ENCODE measurements at places on chromosomes 12 and 14. TPM values are rescaled to one million over a fixed set of nuclear protein-coding genes. Genes with fewer than 3 reads are reported as not detected.
A peak's percentile ranks its signal among the peaks of the same experiment; 100 is the strongest.

CCNB1IP1 gene
- 21.2 TPM for total RNA-seq

EML1 gene
- total RNA-seq, result 0.23 TPM

GRCh38 chr12:92055877-92056276, 89.8 kb downstream of the BTG1 start:
- peak; percentile 62 for DNase-seq

KRT85 gene
- not detected for total RNA-seq

- no peak for DNase-seq
Observed at GRCh38 chr14:81952917-81953316, 419.3 kb upstream of the SEL1L start.

GRCh38 chr14:93023802-93024434, 91.8 kb downstream of the ITPK1 start:
- no peak for DNase-seq

DNA sequence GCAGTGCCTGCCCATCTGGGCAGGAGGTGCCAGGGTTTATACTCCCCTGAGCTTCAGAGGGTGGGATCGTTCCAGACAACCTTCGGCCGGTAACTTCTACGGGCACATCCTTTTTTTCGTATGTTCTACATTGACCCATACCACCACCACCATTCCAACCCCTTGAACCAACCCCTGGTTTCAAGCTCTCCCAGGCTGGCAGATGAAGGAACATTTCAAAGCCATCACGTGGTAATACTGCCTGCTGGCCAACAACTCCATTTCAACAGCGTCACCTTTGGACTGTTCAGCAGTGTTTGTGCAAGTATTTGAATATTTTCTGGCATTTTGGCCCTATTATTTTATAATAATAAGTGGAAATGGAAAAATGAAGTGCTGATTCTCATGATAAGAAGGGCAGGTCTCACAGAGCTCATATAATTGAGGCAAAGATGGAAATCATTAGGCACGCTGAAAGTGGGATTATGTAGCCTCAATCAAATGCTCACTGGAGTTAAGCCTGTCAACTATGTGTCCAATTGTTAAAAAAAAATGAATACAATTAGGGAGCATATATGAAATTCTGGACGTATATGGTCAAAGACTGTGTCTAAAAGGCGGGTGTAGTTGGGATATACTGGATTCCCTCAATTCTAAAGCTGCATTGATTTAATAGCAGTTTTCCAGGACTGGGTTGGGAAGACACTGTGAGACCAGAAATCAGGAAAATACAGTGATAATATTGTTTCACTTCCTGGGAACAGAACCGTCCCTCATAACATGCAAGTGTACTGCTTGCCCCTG, 162.1 kb downstream of the ZFP36L1 start:
- no peak for DNase-seq

CNOT2 gene
- 121 TPM for total RNA-seq

GRCh38 chr14:91653451-91653850, 78.4 kb downstream of the CATSPERB start:
- DNase-seq, result no peak

DNA sequence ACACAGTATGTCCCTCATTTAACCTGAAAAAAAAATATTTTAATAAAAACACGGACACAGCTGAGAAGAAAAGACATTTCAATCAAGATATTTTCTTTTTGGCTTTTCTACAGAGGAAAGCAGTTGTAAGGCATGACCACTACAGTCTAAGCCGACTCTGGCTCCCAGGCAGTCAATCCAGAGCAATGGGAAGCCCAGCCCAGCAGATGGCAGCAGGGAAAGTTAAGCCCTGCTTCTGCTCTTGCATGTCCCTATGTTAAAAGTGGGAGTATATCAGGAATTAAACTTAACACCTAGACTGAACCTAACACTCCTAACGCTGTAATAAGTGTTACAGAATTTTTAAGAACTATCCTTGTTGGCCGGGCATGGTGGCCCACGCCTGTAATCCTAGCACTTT, 19.5 kb upstream of the HAL start:
- DNase-seq, result no peak

DNA sequence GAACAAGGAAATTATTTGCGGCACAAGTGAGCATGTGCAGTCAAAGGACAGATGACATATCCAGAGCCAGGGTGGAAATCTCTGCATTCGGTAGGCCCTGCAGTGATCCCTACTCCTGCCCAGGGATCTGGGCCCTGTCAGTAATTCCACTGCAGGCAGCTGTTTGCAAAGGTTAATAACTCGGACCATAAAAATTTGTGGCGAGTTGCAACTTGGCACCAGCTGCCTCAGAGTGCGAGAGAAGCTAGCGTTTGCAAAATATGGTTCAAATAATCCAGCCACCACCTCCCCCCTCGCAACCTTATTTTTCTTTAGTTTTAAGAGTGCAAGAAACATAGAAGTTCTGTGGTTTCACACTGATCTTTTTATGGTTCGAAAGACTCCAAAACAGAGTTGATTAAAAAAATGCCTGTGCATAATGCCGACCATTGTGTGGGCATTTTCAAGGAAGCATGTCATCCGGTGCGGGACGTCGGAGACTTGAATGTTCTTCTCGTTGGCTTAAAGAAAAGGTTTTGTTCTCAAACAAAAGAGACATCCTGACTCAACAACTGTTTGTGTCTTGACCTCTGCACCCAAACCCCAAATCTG, 224.5 kb downstream of the BCL11B start:
- no peak for DNase-seq

KRT73 gene
- 5.7 TPM for total RNA-seq

DNA sequence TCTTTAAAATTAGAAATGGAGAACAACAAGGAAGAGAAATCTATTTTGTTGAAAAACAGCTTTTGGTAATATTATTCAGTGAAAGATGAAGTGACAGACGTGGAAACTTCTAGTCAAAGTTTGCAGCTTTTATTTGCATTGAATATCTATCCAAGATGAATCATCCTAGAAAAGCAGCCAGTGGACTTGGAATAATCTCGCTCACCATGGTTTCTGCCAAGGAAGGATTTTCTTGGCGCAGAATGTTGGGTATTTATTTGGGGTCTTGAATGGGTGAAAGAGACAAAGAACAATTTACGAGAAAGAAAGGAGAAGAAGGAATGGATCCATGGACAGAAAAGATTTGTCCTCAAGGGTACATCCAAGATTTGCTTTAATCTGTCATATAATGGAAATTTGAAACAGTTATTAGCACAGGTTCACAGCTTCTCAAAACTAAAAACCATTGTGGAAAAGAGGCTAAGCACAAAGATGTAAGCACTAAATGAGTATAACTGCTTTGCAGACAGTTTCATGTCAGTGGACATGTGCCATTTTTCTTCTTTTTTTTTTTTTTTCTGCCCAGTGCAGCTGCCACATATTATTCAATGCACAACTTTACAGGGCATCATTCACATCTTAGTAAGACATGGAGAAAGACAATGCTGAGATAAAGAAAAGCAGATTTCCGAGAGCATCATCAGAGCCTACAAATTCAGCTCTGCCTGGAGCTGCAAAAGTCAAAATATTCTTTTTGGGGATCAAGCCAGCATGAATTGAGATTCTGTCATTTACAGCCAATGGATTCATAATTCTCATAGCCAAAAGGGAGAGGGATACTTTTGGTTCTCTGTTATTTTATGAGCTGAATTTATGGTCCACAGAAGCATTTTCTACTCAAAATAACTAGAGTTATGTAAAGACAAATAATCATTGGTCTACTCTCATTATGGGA, 333.7 kb downstream of the DAD1 start:
- no peak for DNase-seq

RTL1 gene
- total RNA-seq, result not detected

GRCh38 chr12:131333136-131333535, 377.8 kb upstream of the SFSWAP start:
- no peak for DNase-seq

SMCO2 gene
- total RNA-seq, result not detected

DNA sequence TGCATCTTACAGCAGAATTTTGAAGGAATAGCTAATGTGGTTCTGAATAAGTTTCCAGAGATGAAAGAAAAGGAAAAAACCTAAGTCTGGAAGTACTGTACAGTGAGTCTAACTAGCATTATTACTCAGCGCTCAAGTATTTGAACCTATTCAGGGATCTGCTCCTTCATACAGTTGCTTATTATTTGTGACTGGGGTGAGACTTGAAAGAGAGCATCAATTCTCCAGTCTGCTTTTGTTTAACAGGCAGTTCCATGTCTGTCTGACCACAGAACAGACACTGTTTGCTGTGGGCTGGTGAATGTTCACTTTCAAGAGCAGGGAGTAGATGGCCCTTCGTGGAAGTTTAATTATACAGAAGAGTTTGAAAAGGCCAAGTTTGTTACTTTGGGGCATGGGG, 9.3 kb downstream of the ETV6 start:
- no peak for DNase-seq

GRCh38 chr14:24674204-24674970, 40.4 kb upstream of the GZMB start:
- DNase-seq, result peak; percentile 73

DNA sequence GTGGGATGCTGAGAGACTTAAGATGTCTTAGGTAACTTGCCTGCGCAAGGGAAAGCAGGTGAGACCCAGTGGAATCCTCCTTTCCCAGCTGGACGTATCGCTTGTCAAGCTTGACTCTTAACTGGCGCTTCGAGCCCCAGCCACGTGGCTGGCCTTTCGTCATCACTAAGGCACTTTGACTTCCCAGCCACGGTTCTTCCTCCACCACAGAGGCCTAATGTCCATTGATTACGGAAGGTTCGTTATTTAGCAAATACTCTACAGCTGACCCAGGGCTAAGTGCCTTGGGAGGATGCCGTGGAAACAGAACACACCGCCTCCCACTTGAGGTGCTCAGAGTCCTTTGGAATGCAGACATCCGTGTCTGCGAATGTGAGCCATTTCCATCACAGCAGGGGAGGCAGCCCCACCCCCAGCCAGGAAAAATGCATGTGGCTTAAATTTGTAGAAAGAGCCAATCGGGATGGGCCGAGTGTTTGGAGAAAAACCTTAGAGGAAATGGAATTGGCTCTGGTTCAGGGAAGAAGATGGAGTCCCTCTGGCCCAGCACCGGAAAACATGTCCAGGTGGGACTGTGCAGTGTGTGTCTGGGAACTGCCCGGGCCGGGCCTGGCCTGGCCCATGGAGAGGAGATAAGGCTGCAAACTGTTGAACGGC, 115.7 kb downstream of the PLXNC1 start:
- DNase-seq, result no peak

- DNase-seq, result no peak
Observed at GRCh38 chr12:58588770-58589169, 331.5 kb downstream of the LRIG3 start.

DNA sequence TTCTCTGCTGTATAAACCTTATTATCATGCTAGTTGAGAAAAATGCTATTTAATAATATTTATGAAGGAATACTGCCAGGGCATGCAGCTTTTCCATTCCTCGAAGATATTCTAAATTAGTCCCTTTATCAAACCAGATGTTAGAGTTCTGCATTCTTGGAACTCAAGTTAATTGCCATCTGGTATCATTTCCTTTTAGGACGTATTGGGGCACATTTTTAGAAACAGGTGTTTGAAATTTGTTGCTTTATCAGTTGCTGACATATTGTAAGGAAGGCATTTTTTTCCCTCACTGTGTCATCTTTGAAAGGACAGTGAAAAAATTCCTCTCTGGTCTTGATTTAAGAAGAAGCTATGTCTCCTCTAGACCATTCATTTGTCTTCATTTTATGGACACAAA, 471.2 kb upstream of the PRICKLE1 start:
- no peak for DNase-seq

GRCh38 chr14:53376064-53376463, 222.9 kb upstream of the DDHD1 start:
- no peak for DNase-seq

GRCh38 chr12:62934799-62935674, at the start of gene PPM1H:
TSS of gene PPM1H (minus strand) at chr12:62935150. CDS start at chr12:62934736, 414 bp downstream.
- peak; percentile 1 for DNase-seq

LHX5 gene
- not detected for total RNA-seq

- peak; percentile 71 for DNase-seq
Observed at GRCh38 chr14:90697577-90698206, 118.5 kb downstream of the TTC7B start.

GRCh38 chr12:117142094-117142493, 42.9 kb upstream of the TESC start:
- no peak for DNase-seq

GRCh38 chr14:86088156-86088555, 558.2 kb downstream of the FLRT2 start:
- DNase-seq, result no peak

GRCh38 chr12:22677781-22678574, 53.0 kb downstream of the ETNK1 start:
- no peak for DNase-seq

GRCh38 chr12:103279444-103279843, 216.3 kb downstream of the C12orf42 start:
- peak; percentile 7 for DNase-seq

GRCh38 chr12:90995010-90995409, 9.8 kb downstream of the EPYC start:
- no peak for DNase-seq

KRT80 gene
- total RNA-seq, result not detected

GRCh38 chr14:80787876-80788275, 153.7 kb downstream of the CEP128 start:
- no peak for DNase-seq

TAS2R20 gene
- total RNA-seq, result 2.5 TPM

CLEC9A gene
- not detected for total RNA-seq

GRCh38 chr14:95463171-95463901, 53.1 kb downstream of the SYNE3 start:
- DNase-seq, result peak; percentile 72

DNA sequence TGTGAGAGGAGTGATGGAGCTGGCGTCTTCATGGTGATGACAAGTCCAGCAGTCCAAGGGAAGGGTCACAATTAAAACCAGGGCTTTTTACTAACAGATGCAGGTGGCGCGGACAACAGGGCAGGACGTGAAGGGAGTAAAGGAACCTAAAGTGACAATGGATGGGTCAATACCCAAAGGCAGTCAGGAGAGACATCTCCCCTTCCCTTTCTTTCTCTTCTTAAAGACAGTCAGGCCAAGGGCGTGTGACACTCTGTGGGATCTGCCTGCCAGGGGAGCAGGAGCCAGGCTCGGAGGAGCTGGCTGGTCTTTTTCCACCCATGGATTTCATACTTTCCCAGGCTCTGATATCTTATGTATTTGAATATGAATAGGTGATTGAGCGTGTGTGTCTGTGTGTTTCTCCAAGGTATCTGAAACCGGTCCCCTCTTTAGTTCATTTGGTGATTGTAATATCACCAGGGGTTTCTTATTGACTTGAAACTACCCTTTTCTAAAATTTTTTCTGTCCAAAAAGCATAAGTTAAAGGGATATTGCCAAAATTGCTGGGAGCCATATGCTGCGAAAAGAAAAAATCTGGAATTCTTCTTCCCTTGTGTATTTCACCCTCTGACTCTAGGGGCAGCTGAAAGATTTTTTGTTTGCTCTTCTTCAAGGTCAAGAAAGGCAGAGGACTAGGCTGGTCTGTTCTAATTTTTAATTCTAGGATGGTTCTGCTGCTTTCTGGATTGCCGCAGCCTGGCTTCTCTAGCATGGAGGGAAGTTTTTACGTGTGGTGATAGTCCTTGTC, 61.8 kb downstream of the FBXL14 start:
- DNase-seq, result no peak

Measured in CD4-positive, alpha-beta memory T cell (primary cell).